ENCODE measurements at places on chromosomes 3 and 15. TPM values are rescaled to one million over a fixed set of nuclear protein-coding genes. Genes with fewer than 3 reads are reported as not detected.
A peak's percentile ranks its signal among the peaks of the same experiment; 100 is the strongest.

- DNase-seq: no peak
Measured at GRCh38 chr3:77412021-77412438, 372.1 kb downstream of the ROBO2 start.

- peak; percentile 94 for DNase-seq
Measured at GRCh38 chr15:33194704-33195670, at the start of gene FMN1. FMN1 (minus strand) TSS chr15:33194714; CDS start chr15:33154914, 39,800 bp downstream.

Gene SPINK8
- polyA plus RNA-seq: 0.49 TPM

GRCh38 chr3:53040351-53040820, 5.5 kb downstream of the SFMBT1 start:
- no peak for DNase-seq

- DNase-seq: peak; percentile 81
Measured at GRCh38 chr3:128153156-128154041, at the start of gene EEFSEC. EEFSEC (plus strand) TSS chr3:128153481; CDS start chr3:128153508, 27 bp downstream.

DNA sequence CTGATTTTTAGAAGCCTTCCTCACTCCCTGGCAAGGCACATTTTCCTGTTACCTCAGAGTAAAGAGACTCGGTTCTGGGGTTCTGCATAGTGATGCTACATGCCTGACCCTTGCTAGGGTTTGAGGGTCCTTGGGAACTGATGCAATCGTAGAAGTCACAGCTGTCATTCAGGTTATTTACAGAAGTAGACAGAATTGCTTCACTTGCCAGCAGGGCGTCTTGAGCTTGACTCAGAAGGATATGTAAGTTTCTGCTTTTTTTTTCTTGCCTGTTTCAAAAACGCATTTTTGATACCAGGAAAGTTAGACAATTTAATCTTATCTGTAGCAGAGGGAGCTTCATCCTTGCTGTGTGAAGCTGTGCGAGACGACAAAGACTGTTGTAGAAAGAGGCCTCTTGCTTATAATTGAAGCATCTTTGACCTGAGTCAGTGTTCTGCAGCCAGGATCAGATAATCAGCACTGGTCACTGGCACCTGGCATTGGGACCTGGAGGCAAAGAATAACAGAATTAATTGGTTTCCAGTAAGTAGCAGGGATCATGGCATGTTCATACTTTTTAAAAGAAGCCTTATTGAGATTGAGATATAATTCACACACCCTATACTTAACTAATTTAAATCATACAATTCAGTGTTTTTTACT, 24.8 kb downstream of the CACNA1D start:
- DNase-seq: no peak

Gene CCNB2
- polyA plus RNA-seq: 21.2 TPM

DNA sequence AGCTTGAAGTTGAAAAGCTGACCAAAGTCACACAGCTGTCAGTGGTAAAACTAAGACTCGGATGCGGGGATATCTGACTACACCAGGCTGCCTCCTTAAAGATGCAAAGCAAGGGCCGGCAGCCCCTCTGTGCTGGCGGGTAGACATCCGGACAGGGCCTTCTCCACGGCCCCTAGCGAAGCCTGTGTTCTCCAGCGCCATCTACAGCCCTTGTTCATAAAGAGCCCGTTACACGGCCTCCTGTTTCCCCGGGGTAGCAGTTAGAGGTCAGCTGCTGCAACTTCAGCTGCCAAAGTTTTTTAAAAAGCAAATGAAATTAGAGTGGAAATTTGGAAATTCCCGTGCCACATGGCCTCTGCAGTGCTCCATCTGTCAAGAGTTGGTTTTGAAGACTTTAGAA, 383.0 kb downstream of the TBL1XR1 start:
- peak; percentile 86 for DNase-seq

Gene ZNF662
- polyA plus RNA-seq: 17.4 TPM

DNA sequence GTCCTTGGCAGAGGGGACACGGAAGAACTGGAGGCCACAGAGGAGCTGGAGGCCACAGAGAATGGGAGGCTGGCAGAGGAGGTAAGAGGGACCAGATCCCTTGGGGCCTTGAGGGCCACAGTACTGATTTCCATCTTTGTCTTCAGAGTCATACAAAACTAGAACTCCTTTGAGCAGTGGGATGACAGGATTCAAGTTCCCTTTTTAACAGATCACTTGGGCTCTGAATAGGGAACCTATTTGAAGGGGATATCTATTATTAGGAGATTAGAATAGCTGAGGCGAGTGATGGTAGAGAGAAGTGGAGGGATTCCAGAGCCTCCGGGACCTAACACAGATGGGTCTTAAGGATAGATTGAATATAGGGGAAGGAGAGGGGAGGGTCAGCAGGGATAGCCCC, 55.7 kb downstream of the OXNAD1 start:
- DNase-seq: no peak

GRCh38 chr3:147613725-147614124, 204.6 kb downstream of the ZIC1 start:
- no peak for DNase-seq

- DNase-seq: no peak
Measured at GRCh38 chr15:63727542-63727941, 106.2 kb downstream of the HERC1 start.

DNA sequence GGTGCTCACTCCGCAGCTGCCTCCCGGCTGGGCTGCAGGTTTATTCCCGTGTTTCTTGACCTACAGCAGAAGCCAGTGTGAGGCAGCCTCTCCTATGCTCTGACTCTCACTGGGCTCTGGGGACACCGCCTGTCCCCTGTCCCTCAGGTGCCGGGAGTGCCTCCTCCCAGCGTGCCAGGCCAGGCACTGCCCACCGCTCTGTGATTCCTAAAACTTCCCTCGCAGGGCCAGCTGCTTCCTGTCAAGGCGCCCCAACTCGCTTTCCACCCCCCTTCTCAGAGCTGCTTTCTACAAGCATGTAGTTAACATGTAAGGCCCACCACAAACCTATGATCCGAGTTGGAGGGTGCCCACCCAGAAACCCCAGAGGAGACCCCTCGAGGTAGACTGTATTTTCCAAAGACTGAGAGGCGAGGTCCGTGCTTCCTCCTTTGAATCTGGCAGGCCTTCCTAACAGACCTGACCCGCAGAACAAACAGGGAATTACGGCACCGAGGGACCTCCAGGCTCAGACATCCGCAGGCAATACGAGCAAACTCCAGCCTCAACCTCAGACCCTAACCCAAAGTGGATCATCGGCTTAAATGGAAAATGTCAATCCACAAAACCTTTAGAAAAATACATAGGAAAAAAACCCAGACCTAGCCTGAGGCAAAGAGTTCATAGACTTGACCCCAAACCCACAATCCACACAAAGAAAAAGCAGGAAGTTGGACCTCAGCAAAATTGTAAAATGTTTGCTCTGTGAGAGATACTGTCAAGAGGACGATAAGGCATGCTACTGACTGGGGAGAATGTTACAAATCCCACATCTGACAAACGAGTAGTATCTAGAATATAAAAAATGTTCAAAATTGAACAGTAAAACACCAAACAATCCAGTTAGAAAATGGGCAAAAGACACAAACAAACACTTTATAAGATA, 121.3 kb upstream of the IQSEC1 start:
- no peak for DNase-seq

GRCh38 chr3:119681279-119681678, 4.1 kb upstream of the COX17 start:
- DNase-seq: no peak
